ENCODE measurements at places on chromosomes 5 and 9.

DNA sequence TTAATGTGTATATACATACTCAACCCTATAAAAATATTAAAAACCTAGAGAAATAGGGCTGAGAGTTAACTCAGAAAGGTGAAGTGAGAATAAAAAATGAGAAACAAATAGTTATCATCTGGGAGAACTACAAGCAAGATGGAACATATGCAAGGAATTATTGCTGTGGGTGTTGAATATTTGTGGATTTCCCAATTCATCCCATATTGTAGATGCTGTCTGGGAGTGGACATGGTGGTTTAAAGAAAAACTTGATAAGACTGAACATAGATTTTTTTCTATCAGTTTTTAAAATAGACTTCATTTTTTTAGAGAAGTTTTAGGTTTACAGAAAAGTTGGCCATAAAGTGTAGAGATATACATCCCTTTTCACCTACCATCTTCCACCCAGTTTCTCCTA lies 263.5 kb downstream of the SPATA31D1 start:
- H3K4me3 ChIP-seq: no peak overlapping the region
- no peaks in the 10 kb centered on the region for H3K27me3 ChIP-seq
- H3K27ac ChIP-seq: no peak overlapping the region

DNA sequence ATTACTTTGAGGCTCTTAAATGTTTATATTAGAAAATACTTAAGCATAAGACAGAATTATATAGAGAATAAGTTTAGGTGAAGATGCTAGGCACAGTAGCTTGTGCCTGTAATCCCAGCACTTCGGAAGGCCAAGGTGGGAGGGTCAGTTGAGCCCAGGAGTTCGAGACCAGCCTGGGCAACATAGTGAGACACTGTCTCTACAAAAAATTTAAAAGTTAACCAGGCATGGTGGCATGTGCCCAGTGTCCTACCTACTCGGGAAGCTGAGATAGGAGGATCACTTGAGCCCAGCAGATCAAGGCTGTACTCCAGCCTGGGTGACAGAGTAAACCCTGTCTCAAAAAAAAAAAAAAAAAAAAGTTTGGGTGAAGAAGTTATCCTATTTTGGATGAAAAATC lies 61.7 kb downstream of the BAAT start:
- H3K36me3 ChIP-seq: no peaks in the 10 kb centered on the region
- H3K27ac ChIP-seq: no peak overlapping the region
- DNase-seq: no peak
- no peaks in the 10 kb centered on the region for H3K27me3 ChIP-seq

- H3K27ac ChIP-seq: no peak overlapping the region
- no peak for DNase-seq
- H3K4me3 ChIP-seq: no peak overlapping the region
- H3K36me3 ChIP-seq: no peaks in the 10 kb centered on the region
- no peaks in the 10 kb centered on the region for H3K4me1 ChIP-seq
Measured at GRCh38 chr5:42089705-42090104, 164.6 kb downstream of the FBXO4 start.

DNA sequence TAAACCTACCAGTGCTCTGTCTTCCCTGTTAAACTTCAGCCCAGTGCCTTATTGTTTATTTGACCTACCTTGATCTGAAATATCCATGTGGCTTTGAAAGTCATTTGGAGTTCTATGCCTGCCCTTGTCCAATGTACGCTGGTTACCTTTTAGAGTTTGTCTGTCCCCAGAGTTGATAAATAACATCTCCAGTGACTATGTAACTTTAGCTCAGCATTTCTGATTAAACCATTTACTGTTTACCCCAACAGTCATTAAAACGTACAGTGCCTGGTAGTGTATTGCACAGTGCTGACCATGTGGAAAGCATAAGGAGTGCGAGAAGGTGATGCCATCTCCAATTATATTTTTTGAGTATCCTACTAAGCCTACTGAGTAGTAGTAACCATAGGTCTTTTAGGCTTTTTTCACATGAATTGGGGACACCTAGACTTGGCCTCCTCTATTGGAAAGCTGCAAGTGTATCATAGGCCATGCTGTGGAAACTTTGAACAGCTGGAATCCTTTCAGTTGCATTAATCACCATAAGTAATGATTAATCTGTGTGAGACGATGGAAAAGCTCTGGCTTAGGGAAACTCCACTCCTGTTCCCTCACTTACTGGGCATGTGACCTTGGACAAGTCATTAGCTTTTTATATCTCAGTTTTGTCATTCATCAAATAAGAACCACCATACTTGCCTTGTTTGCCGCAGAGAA lies 93.5 kb downstream of the MAST4 start:
- H3K27ac ChIP-seq: no peak overlapping the region
- H3K27me3 ChIP-seq: no peaks in the 10 kb centered on the region
- H3K4me1 ChIP-seq: no peaks in the 10 kb centered on the region
- DNase-seq: no peak

DNA sequence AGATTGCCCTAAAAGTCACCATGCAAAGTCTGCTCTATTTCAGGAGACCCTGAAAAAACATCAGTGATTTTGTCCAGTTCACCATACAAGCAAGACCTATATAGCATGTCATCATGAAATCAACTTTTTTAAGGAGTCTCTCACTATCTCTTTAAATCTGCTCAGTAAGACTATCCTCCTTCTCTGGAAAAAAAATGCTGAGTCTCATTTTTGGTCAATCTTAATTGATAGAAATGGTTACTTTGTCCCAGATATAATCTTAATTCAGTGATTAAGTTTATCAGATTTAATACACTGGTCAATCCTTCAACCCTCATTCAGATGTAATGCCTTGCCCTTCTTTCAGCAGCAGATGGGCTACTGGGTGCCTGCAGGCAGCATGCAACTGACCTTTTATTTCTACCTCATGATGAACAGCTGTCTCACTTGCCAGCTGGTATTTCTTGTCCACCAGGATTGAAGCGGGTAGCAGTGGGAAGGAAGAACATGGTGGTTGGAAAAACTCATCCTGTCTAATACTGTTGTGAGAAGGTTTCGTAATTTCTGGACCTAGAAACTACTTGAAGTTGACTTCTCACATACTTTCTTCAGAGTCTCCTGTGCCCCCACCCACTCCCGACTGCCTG lies 375.3 kb downstream of the DNAH5 start:
- H3K36me3 ChIP-seq: no peaks in the 10 kb centered on the region
- no peaks in the 10 kb centered on the region for H3K27me3 ChIP-seq
- no peaks in the 10 kb centered on the region for H3K4me1 ChIP-seq
- DNase-seq: no peak
- no peak overlapping the region for H3K4me3 ChIP-seq

GRCh38 chr5:11719888-11720481 lies 184.3 kb downstream of the CTNND2 start:
- no peak for DNase-seq
- H3K36me3 ChIP-seq: no peaks in the 10 kb centered on the region
- H3K27ac ChIP-seq: no peak overlapping the region
- no peaks in the 10 kb centered on the region for H3K27me3 ChIP-seq
- H3K4me3 ChIP-seq: no peak overlapping the region

DNA sequence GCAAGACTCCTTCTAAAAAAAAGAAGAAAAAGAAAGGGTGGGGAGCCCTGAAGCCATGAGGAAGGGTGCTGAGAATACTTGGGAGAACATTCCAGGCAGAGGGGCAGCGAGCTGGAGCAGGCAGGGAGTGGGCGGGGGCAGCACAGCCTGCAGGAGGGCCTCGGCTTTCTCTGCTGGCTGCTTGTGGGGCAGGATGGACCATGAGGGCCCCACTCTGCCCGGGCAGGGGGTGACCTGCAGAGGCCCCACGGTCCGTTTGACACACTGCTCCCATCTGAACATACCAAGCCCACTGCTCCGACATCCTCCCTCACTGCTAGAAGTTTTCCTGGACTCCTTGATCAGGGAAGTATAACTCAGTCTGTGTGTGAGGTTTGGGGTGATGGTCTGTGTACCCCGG lies 11.7 kb upstream of the NUP214 start:
- H3K4me3 ChIP-seq: no peak overlapping the region
- no peaks in the 10 kb centered on the region for H3K36me3 ChIP-seq
- DNase-seq: peak; percentile 55
- no peak overlapping the region for H3K27ac ChIP-seq
- H3K4me1 ChIP-seq: peaks cover 39% of the 10 kb centered on the region

GRCh38 chr5:95900383-95900958 lies 61.2 kb downstream of the ELL2 start:
- H3K27ac ChIP-seq: no peak overlapping the region
- H3K36me3 ChIP-seq: peaks cover 23% of the 10 kb centered on the region
- no peak overlapping the region for H3K4me3 ChIP-seq
- H3K27me3 ChIP-seq: no peaks in the 10 kb centered on the region
- DNase-seq: no peak

DNA sequence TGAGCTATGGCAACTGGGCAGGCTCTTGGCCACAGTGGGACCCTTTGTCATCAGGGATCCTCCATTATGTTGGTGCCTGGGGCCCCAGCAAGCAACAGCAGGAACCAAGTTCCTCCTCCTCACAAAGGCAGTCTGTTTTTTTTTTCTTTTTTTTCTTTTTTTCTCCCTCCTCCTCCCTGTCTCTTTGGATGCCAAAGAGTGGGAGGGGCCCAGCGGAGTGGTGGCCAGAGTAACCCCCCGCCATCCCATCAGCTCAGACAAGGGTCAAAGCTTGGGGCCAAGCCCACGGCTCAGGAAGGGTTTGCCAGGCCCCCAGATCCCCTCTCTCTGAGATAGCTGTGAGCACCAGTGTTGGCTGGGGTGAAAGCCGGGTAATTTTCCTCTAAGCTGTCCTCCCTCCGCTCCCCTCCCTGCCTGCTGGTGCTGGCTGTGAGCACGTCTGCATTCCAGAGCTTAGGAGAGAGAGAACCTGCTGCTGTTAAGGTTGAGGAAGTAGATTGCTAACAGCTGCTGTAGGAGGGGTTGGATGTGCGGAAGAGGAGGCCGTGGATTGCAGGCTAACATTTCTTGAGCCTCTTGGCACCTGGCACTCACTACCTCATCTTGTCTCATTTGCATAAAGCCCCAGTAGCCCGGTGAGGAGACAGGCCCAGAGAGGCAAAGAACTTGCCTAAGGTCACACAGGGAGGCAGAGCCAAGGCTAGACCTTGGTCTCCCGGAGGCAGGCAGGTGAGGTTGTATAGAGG lies 21.2 kb downstream of the GSN start:
- DNase-seq: peak; percentile 73
- no peaks in the 10 kb centered on the region for H3K36me3 ChIP-seq
- no peaks in the 10 kb centered on the region for H3K27me3 ChIP-seq

GRCh38 chr5:130115686-130116085 lies 211.4 kb downstream of the CHSY3 start:
- no peaks in the 10 kb centered on the region for H3K27me3 ChIP-seq
- no peak overlapping the region for H3K4me3 ChIP-seq
- no peak overlapping the region for H3K27ac ChIP-seq
- H3K36me3 ChIP-seq: no peaks in the 10 kb centered on the region
- no peaks in the 10 kb centered on the region for H3K4me1 ChIP-seq

DNA sequence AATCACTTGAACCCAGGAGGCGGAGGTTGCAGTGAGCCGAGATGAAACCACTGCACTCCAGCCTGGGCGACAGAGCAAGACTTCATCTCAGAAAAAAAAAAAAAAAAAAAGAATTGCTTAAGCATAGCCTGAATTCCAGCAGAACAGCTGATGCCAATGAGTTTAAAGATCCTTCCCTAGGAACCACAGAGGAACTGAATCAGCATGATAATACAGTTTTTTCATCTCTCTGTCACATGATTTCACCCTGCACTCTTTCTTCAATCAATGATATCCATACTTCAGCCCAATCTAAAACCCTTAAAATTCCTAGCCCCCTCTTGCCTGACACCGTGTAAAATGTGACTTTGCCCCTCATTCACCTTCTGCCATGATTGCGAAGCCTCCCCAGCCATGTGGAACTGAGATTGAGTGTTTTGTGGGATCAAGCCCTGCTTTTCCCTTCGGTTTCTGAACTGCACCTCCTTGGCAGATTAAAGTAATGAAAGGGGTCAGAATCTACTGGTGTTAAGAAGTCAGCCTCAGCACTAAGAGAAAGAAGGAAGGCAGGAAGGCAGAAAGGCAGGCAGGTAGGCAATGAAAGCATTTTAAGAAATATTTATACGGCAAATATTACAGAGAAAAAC lies 20.9 kb upstream of the DMXL1 start:
- H3K36me3 ChIP-seq: no peaks in the 10 kb centered on the region
- no peak for DNase-seq
- no peaks in the 10 kb centered on the region for H3K4me1 ChIP-seq
- H3K27ac ChIP-seq: no peak overlapping the region
- no peak overlapping the region for H3K4me3 ChIP-seq

GRCh38 chr9:112853882-112854585 lies 36.6 kb downstream of the SLC46A2 start:
- peaks cover 3% of the 10 kb centered on the region for H3K36me3 ChIP-seq
- no peak for DNase-seq
- peaks cover 29% of the 10 kb centered on the region for H3K4me1 ChIP-seq
- no peak overlapping the region for H3K27ac ChIP-seq
- no peaks in the 10 kb centered on the region for H3K27me3 ChIP-seq
